Motor neuron (in vitro differentiated cells): ENCODE measurements at places on chromosomes 7 and 10.

DNA sequence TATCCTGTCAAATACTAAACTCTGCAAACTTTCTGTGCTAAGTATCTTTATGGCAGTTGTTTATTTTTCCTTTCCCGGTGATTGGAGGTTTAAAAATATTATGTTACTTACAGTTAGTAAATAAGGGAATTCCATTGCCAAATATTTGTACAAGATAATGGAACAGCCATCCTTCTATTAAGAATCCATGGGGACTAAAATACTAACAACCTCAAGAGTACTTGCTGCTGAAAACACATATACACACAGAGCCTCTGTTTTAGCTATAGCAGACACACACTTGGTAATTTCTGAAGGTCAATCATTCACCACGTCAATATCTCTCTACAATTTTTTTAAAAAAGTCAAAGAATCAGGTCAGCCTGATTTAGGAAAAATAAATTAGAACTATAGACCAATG is 32.4 kb downstream of the TSPAN12 start:
- no peak for ATAC-seq

GRCh38 chr7:50068026-50068425 is 25.0 kb downstream of the ZPBP start:
- ATAC-seq = no peak

GRCh38 chr10:107418085-107418806 is 253.7 kb upstream of the SORCS1 start:
- ATAC-seq = no peak

DNA sequence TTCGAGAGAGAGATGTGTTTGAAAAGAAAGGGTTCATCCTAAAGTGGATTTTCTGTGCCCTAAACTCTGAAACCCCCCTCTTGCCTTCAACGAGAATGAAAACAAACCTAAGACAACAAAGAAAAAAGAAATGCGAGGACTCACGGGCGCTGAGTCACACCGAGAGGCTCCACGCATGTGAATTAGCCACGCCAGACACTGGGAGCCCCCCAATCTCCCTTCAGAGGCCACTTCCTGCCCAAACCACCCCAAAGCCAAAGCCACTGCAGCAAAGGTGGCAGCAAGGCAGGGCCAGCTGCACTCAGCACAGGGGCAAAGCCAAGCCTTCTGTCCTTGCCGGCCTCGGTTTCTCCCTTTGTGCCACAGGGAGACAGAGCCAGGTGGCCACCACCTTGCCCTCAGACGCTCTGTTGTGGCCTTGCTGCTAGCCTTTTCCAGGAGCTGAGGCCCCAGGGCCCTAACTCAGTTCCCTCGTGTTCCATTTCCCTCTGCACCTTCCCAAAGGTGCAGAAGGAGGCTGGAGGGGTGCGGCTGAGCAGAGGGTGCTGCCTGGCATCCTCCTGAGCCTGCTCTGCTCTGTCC is 93.3 kb downstream of the FAM53B start:
- peak; percentile 36 for ATAC-seq
